ENCODE measurements at places on chromosomes 11 and 22.

- no peak for DNase-seq
Measured at GRCh38 chr22:46373159-46373558, 37.6 kb downstream of the TRMU start.

GRCh38 chr22:33130473-33130872 lies 72.3 kb upstream of the SYN3 start:
- DNase-seq, result no peak

- no peak for DNase-seq
Measured at GRCh38 chr11:58685973-58686722, 45.6 kb downstream of the GLYAT start.

GRCh38 chr11:100336873-100337272 lies 350.2 kb upstream of the ARHGAP42 start:
- no peak for DNase-seq

GRCh38 chr11:5196067-5196466 lies 4.4 kb downstream of the OR51V1 start:
- DNase-seq, result no peak

DNA sequence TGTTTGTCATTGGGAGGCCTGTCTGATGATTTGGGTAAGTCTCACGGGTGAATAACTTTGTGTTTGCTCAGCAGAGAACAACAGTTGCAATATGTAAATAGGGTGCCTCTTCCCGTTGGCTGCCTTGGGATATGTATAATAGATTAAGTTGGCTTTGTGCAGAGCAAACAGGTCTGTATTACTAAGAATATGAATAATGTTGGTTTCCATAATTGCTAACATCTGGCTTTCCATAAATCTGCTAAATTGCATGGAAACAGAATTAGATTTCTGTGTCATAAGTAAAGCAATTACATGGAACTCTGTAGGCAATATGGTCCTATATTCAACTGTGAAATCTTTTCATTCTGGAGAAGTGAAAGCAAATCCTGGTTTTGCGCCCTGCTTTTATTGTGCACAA lies 636.0 kb upstream of the ANO5 start:
- DNase-seq, result no peak

DNA sequence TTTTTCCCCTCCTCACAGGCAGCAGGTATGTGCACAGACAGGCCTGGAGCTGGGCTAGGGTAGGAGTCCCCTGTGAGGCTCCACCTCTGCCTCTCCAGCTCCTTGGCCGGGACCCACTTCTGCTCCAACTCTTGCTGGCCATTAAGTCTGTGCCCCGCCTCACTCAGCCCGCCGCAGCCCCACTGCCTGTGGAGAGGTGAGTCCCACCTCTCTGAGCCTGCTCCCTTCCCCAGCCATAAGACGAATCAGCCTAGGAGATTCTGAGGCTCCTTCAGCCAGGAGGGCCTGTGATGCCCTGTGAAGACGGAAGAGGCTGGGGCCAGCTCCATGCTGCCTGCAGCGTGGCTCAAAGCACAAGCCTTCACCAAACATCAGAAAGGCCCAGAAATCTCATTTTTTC lies 23.0 kb downstream of the TSKU start:
- no peak for DNase-seq

GRCh38 chr11:116473790-116474346 lies 298.9 kb downstream of the BUD13 start:
- no peak for DNase-seq

Measured in suppressor macrophage (primary cell).